ENCODE measurements at places on chromosomes 6 and 20.

DNA sequence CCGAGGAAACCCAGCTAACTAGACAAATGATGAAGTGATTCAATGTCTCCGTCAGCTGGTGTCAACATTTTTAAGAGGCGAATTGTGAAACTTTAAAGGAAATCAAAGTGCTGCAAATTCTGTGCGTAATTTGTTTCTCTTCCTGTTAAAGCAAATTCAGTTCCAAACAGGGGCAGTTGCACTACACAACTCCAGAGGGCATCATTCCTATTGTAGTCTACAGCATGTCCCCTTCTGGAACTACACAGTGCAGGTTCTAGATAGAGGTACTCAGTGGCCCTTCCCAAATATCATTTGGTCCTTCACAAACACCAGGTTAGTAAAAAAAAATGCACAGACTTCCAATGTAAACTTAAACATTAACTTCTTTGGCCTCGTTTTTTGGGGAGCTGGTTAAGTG lies 38.3 kb upstream of the SMLR1 start:
- no peak for DNase-seq

DNA sequence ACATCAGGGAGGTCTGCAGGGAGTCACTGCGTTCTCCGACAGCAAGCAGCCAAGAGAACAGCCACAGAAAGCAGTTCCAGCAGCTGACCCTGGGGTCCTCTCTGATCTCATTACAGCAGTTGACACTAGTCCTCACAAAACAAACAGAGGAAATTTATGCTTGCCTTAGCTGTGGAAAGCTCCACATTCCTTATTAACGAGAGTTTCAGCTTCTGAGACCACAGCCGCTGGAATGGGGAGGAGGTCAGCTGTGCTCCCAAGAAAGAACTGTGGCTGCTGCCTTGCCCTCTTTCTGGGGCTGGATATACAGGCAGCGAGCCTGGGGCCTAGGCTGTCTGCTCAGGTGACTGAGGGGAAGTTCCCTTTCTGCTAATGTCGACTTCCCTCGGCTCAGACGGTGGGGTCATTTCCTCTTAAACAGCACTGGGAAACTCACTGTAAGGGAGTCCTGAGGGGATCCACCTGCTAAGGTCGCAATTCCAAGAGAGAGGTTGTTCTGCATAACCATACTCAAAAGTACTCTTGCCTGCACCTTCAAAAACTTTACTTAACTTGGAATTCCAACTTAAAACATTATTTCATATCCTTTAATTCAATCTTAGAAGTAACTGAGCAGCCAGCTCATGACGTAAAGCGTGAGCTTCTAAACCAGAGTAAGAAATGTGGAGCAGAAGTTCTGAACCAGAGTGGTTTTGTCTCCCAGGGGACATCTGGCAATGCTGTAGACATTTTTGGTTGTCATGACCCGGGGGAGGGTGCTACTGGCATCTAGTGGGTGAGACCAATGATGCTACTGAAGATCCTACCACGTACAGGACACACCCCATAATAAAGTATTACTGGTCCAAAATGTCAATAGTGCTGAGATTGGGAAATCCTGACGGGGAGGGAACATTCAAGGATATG lies 80.3 kb downstream of the BACH2 start:
- peak; percentile 20 for DNase-seq

DNA sequence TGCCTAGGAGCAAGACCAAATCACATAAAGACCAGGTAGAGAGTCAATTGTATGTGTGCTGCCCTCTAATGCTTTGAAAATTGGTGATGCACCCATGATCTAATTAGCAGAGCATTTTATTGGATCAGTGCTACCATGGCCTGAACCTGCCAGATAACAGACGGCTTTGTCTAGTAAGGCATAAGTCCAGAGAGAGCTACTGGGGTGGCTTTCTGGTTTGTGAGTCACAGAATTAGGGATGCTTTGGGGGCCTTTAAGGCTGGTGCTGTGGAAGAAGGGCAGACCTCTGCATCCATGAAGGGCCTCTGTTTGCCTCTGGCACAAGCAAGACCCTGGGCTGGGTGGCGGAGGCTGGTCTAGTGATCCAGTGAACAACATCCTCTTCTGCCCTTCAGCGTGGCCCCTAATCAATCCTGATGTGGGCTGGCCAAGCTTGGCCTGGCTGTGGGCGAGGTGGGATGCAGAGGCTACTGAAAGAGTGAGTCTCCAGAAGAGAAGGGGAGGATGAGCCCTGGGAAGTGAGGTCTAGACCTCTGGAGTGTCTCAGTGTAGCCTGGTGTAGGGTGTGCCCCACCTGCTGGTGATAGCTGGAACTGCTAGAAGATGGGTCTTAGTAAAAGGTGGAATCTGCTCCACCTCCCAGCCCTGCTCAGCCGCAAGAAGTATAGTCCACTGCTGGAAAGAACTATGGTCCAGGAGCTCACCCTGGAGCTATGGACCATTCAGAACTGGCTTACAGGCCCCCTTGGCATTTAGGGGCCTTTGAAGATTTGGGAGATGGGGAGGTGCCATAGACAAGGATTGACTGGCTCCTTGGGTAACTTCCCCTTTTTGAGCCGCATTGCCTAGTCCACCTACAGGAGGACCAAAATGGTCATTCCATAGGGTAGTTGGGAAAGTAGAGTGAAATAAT lies 36.7 kb upstream of the AAR2 start:
- DNase-seq = peak; percentile 30

DNA sequence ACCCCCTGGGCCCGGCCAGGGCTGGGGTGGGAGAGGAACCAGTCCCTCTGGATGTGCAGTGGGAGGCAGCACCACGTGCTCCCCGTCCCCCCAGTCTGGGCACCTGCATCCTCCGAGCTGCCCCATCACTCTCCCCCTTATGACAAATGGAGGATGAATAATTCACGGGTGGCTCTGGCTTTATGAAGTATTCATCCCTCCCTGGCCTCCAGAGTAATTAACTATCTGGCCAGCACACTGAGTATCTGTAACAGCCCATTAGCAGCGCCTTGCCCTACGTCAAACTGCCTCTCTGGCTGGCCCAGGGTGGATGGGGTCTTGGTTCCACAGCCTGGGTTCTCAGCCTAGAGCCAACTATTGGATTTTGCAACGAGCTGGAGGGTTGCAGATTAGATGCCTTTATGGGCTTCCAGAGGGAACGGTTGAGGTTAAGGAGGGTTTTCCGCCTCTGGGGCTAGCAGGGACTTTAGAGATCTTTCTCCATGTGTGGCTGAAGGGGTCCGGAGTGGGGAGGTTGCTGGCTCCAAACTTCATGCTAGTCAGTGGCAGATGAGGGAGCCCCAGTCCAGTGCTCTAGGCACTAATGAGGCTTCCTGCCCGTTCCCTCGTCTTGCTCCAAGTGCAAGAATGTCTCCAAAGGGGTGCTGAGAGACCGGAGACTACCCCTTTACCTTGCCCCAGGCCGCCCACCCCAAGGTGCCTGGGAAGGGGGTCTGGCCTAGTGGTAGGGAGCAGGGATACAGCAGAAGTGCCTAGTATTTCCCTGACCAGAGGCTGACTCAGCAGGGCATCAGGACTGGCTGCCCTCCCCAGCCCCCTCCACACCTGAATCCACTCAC lies 53.5 kb upstream of the MLN start:
- no peak for DNase-seq

DNA sequence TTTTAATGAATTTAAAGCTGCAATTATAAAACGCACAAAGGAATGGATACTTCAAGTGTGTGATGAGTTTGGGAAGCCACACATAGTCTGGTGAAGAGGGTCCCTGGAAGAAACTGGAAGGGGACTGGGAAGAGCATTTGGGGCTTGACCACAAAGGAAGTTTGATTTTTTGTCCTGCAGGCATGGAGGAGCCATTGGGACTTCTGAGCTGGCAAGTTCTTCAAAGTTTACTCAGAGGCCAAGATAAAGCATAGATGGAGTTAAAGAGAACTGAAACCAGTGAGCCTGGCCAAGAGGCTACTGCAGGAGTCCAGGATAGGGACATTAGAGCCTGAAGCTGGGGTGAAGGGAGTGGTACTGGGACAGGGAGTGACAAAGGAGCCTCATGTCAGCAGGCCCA lies 95.0 kb downstream of the AIG1 start:
- DNase-seq = no peak

GRCh38 chr20:51906679-51907078 lies 104.4 kb upstream of the SALL4 start:
- DNase-seq = no peak

DNA sequence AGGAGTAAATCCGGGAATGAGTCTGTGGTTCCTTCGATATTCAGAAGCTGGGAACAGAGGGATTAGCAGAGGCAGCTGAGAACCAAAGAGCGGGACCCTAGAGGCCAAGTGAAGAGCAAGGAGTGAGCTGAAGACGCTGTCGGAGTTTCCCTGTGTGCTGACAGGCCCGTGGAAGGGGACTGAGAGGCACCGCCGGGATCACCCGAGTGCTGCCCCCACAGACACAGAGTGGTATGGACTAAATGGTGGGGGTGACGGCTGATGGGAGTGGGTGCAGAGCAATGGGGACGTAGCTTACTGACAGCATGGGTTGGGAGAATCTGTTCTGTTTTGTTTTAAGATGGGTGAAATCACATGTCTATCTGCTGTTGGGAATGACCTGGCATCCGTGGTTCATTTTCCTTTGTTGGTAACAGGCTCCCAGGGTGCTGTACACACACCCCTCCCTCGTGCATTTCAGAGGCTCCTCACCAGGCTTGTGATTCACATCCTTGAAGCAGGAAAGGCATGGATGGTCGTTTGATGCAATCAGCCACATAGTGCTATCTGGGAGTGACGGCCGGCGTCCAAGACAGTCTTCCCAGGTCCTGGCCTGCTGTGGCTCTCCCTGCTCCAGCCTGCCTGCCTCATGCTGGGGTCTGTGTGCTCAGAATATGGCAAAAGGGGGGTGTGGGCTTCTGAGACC lies 97.4 kb downstream of the THBS2 start:
- no peak for DNase-seq

- no peak for DNase-seq
These were observed 23.6 kb downstream of the ENPP1 start for GRCh38 chr6:131831392-131831791.

DNA sequence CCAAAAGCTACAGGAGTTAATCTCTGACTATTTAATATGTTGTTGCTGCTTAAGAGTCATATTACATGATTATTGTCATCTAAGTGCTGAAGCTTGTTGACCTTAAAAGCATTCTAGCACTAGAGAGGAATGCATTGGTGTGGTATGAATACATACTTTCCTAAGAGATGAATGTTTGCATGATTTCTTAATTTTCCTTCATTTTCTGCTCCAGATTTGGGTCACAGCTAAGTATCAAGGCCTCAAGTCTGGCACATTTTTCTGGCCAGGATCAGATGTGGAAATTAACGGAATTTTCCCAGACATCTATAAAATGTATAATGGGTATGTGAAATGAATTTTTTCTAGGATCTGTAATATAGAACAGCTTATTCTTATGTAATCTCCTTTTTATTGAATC lies 53.6 kb downstream of the ENPP1 start:
- no peak for DNase-seq

- peak; percentile 31 for DNase-seq
These were observed 222.0 kb upstream of the PDE10A start for GRCh38 chr6:165884813-165885765.

GRCh38 chr6:35488517-35488862 lies 8.4 kb downstream of the TEAD3 start:
- no peak for DNase-seq

DNA sequence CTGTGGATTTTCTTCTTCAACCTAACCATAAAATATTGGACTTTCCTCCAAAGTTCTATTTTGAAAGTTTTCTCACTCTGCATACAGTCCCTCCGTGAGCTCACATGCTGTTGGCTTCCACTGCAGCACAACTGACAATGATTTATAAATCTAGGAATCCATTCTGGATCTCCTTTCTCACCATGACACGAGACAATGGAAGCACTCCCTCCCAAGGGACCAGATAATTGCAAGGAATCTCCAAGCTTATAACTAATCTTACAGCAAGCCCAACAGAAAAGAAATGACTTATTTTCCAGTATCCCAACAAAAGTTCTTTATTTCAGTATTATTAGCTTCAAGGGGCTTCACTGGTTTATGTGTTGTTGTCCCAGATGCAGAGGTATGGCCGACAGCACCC lies 729.0 kb downstream of the RFPL4B start:
- no peak for DNase-seq

DNA sequence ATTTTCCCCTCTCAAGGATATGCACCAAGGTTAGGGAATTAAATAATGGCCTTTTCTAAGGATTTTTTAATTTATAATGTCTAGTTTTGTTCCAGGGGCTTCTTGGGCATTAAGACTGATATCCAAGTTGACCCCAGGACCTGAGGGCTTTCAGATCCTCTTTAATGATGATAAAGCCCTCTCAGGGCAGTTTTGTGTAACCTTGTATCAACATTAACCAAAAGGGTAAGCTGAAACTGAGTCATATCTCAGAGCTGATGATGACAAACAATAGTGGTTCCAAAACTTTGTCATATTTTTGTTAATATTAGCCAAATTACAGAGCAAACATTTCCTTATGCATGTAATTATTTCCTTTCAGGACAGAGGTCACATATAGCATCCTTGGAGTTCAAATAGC lies 309.4 kb upstream of the MAN1A1 start:
- DNase-seq = no peak

DNA sequence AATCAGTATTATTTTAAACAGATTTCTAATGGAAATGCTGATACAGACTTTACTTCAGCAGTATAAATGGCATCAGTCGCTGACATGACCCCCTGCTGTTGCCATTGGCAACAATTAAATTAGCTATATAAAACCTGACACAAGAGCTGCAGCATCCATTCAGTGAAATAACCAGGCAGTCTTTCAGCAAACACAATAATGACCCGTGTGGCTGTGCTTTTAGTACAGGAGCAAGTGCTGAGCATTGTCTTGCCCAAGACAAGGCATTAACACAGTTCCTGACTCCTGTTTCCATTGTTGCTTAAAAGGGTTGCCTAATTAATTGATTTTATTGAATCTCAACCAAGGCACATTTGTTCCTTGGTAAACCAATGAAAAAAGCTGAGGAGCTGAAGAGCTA lies 382.1 kb downstream of the HACE1 start:
- no peak for DNase-seq

DNA sequence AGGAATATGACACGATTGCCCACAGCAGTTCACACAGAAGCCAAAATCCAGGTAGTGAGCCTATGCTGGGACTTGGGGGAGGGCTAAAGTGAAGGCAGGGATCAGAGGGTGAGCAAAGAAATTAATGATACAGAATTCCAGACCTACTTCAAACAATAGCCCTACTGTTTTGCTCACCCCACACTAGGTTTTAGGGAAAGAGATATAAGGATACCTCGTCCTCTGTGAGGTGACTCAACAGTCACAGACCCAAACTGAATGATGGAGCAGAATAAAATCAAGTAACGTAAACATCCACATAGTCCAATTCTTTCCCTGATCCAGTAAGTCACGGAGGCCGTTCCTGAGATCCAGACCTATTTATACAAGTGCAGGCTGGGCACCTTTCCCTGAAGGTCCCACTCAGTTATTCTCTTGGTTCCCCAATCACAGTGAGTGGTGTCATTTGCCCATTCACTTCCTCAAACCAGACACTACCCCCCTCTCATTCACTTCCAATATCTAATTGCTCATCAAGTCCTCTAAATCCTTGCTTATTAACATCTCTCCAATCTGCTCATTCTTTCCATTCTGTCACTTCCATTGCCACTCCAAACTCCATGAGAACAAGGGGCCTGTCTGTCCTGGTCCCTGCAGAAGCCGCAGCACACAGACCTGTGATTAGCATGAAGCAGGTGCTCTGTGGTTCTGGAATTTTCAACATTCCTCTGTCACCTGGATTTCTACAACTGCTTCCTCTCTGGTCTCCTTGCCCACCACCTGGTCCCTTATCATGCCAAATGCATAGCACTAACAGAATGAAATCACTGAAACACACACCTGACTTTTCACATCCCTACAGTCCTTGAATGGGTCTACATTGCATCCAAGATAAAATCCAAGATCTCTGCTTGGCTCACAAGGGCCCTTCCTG lies 55.9 kb downstream of the ATXN1 start:
- no peak for DNase-seq
